ENCODE measurements at places on chromosomes 5 and 9. TPM values are rescaled to one million over a fixed set of nuclear protein-coding genes. Genes with fewer than 3 reads are reported as not detected.

GRCh38 chr5:10792336-10792735, 31.3 kb upstream of the DAP start:
- H3K27ac ChIP-seq = no peak overlapping the region
- H3K36me3 ChIP-seq = no peaks in the 10 kb centered on the region
- DNase-seq = no peak
- peaks cover 9% of the 10 kb centered on the region for H3K4me1 ChIP-seq

DNA sequence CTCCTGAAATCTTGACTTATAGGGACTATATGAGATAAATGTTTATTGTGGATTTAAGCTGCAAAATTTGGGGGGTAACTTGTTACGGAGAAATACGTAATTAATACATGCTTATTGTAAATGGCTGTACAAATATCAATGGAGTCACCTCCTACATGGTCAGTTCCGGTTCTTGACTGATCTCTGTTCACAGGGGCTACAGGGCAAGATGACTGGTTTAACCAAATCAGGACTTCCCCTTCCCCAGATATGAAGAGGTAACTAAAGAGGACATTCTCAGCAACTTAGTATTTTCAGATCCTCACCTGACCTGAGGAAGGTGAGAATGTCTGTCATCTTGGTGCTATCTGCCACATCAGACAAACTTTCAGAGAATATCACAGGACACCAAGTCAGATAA, 54.7 kb downstream of the PTCD2 start:
- no peaks in the 10 kb centered on the region for H3K36me3 ChIP-seq
- DNase-seq = no peak
- no peak overlapping the region for H3K27ac ChIP-seq
- peaks cover 21% of the 10 kb centered on the region for H3K4me1 ChIP-seq
- H3K27me3 ChIP-seq = no peaks in the 10 kb centered on the region
- H3K4me3 ChIP-seq = no peak overlapping the region

DRD1 gene
- total RNA-seq = 0.06 TPM

- no peak overlapping the region for H3K27ac ChIP-seq
- DNase-seq = no peak
- no peaks in the 10 kb centered on the region for H3K27me3 ChIP-seq
- no peak overlapping the region for H3K4me3 ChIP-seq
- no peaks in the 10 kb centered on the region for H3K36me3 ChIP-seq
These were observed 171.4 kb upstream of the PLCXD3 start for GRCh38 chr5:41681840-41682239.
